ENCODE measurements at places on chromosomes 5 and 9.
A peak's percentile ranks its signal among the peaks of the same experiment; 100 is the strongest.

DNA sequence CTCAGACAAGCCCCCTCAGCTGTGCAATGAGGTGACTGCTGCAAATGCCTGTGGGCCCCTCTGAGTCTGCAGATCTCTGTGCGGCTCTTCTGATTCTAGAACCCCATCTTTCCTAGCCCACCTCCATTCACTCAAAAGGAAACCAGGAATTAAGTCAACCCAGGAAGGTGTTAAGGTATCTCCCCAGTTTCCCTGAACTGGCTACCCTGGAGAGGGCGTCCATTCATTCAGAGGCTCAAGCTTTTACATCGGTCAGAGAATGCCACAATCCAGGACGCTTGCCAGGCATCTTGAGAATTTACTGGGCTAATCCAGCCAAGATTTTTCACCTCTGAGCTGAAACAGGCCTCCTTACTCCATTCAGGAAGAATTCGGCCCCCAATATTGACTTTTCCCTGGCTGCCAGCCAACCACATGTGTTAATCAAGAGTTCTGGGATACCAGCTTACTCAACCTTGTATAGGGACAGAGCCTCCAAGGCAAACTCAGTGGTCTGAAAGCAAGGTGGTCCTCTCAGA lies 889 bp upstream of the ADAMTS12 start:
- peak; percentile 80 for DNase-seq

GRCh38 chr5:67249590-67249895 lies 52.9 kb upstream of the CD180 start:
- no peak for DNase-seq

- DNase-seq, result no peak
These were observed 10.1 kb upstream of the RBM27 start for GRCh38 chr5:146193285-146193684.

- peak; percentile 29 for DNase-seq
These were observed 2.5 kb downstream of the FST start for GRCh38 chr5:53482717-53483638.

- no peak for DNase-seq
These were observed 615.9 kb downstream of the CHSY3 start for GRCh38 chr5:130520211-130520610.

- no peak for DNase-seq
These were observed 7.7 kb upstream of the MATR3 start for GRCh38 chr5:139285651-139286392.

GRCh38 chr5:180689775-180690174 lies 40.4 kb upstream of the FLT4 start:
- DNase-seq, result no peak

Measured in GM03348 (cell line).